ENCODE measurements at places on chromosomes 5 and 9.

- peak; percentile 45 for DNase-seq
These were observed 62.3 kb downstream of the CXXC5 start for GRCh38 chr5:139710319-139711066.

DNA sequence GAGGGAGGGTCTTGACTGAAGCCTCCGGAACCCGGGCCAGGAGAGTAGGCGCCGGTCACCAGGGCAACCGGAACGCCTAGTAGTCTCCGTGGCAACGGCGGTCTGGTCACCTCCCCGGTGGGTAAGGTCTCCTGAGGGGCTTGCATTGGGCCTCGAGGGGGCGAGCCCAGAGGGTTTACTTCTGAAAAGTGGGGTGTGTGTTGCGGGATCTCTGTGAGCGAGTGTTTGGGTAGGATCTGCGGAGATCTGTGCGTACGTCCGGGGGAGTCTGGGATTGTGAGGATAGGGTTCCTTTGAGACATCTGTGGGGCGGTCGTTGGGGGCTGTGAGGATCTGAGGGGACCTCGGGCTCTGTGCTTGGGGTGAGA, at the start of gene FAM221B:
Gene FAM221B (minus strand): TSS at position 17 of the 368 bp plus-strand sequence. CDS start 2,571 bp downstream, outside the sequence.
- no peak for DNase-seq

DNA sequence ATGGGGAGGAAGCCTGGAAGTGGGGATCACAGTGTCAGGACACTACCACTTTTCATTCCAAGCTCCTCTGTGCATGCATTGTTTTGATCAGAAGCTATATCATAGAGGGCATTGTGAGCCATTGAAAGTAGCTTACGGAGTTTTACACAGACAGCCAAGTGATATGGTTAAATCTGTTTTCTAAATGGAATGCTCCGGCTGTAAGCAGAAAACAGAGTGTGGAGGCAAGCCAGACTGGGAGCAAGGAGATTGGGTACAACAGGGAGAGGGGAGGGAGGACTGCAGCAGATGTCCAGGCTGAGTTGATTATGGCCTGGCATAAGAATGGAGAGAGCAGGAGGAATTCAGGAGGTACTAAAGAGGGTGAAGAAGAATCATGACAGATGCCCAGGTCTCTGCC, 15.5 kb upstream of the SOWAHA start:
- DNase-seq, result no peak

- DNase-seq, result no peak
These were observed 159.6 kb upstream of the GPR151 start for GRCh38 chr5:146675636-146676035.

- DNase-seq, result no peak
These were observed 93.5 kb downstream of the JMY start for GRCh38 chr5:79329453-79329852.

- DNase-seq, result no peak
These were observed 6.3 kb downstream of the NR2F1-AS1 start for GRCh38 chr5:93574491-93575305.

DNA sequence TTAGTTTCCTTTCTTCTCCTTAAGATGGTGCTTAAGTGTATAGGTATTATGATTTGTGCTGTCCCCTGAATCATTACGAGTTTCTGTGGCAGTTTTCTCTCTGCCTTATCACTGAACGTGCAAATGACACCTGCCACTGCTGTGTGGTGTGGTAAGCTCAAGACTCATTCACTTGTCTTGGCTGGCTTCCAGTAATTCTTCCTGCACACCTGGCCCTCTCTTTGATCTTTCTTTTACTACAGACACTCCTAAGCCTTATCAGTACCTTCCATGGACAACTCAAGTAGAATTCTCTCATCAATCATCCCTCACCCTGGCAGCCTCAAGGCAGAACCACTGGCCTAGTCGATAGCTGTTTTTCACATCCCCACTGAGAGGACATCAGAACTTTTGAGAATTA, 82.6 kb upstream of the ADAMTS19 start:
- no peak for DNase-seq

- DNase-seq, result no peak
These were observed 155.9 kb upstream of the PHYKPL start for GRCh38 chr5:178388386-178389025.

DNA sequence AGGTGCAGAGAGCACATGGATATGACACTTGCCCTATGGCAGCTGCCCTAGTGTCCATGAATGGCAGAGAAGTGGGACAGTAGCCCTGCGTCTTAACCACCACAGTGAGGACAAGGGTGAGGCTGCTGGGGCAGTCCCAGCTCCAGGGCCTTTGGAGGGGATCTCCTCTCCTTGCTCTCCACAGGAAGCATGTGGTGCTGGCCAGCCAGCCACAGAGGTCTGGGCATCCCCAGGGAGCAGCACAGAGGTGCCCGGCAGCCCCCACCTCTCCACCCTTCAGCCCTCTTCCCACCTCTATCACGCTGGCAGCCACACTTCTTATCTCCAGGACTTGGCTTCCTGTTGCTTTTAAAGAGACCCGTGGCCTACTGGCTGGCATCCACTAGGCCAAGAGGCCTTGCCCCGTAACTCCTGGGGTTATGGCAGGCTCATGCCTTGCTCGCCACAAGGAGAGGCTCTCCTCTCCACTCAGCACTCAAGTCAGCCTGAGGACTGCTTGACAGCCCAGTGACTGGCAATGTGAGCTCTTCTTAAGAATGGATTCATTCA, 21.9 kb downstream of the CSF2 start:
- no peak for DNase-seq

DNA sequence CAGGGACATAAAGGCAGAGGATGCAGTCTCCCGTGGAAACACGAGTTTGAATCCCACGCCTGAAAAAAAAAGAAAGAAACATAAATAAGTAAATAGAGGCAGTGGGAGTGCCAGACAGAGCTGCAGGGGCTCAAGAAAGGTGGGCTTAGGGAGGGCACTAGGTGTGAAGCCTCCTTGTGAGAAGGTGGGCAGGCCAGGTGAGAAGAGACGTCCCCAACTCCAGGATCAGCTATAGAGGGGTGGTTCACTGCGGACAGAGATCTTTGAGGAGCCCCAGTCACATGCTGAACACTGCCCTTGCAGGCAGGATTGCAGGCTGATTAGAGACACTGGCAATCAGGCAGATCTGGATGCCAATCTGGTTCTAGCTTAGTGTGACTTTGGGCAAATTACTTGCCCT, 172.1 kb downstream of the RGS3 start:
- no peak for DNase-seq

GRCh38 chr5:154095904-154096303, 57.1 kb downstream of the MFAP3 start:
- DNase-seq, result no peak

DNA sequence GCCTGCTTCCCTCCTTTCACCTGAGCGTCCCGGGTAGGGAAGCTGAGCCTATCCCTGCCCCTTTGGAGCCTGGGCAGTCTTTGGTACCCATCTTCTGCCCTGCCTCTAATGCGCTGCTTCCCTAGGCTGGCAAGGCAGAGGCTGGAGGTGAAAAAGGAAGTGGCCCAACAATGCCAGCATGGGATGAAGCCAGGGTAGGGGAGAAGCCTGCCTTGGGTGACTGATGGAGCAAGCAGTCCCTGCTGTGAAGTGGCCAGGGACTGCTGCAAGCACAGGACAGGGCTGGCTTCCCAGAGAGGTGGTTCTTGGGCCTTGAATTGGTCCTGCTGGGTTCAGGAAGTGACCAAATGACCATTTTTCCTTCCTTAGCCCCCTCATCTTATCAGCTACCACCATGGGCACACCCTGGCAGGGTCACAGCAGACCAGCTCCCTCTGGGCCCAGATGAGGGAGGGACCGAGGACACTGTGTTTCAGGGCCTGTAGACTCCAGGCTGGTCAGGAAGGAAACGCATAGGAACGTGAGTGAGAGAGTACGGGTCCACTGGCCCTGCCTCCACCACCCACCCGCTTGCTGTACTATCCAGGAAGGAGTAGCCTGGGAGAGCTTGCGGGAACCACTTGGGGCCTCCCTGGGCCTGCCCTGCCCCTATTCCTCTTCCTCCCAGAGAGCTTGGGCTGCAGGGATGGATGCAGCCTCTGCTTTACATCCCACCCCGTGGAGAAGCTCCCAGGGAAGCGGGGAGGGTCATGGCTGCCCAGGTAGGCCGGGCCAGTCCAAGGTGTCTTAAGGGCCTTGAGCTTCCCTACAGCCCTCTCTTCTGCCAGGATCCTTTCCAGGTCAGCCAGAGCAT, 102.6 kb downstream of the DAB2IP start:
- DNase-seq, result no peak
